ENCODE measurements at places on chromosomes 12 and 14.

DNA sequence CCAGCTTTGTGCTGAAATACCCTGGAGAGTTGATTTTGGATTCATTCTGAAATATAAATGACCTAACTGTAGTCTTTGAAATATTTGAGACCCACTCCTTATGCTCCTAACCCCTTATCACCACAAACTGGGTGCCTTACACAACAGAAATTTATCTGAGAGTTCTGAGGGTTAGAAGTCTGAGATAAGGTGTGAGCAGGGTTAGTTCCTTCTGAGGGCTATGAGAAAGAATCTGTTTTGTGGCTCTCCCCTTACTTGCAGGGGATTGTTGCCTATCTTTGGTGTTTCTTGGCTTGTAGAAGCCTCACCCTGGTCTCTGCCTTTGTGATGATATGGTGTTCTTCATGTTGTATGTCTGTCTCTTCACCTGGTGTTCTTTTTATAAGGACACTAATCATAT lies 91.7 kb downstream of the DERA start:
- no peak for DNase-seq

DNA sequence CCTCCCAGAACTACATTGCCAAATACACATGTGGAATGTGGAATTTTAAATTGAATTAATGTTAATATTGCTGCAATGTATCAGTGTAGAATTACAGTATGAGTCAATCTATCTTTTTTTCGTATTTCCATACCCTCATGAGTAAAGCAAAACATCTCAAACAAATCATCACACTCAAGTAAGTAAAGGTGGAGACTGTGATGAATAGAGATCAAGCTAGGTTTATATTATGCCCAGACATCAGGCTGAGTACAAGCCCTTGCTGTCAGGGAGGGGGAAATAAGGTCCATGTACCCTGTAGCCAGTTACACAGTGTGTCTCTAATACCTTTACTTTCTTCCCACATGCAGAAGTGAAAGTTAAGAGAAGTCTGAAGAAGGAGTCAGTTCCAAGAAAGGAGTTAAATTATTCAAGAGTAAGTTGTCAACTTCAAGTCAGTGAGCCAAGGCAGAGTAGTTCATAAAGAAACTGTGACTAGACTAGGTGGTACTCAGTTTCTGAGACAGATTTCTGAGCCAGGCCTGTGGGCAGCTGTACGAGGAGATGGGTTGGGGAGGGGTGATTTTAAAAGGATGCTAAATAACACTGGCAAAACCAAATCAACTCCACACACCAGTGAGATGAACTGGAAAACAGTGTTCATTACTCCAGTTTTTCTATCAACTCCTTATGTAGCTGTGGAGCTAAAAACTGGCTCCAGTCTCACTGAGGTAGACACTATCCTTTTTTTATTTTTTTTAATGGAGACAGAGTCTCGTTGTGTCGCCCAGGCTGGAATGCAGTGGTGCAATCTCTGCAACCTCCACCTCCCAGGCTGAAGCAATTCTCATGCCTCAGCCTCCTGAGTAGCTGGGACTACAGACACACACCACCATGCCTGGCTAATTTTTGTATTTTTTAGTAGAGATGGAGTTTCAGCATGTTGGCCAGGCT lies 23.8 kb upstream of the STK38L start:
- no peak for DNase-seq

GRCh38 chr14:22769369-22769768 lies 2.9 kb downstream of the OXA1L start:
- DNase-seq, result no peak

- DNase-seq, result no peak
Observed at GRCh38 chr14:91281346-91281745, 36.8 kb upstream of the GPR68 start.

Measured in activated T-helper 9 cell treated with anti-CD3 and anti-CD28 coated beads, Interleukin-2, amount 50 U/mL, for 16 hours (primary cell).